Fibroblast of lung (primary cell): ENCODE measurements at places on chromosomes 12 and 14.

- no peak for DNase-seq
Observed at GRCh38 chr12:120367233-120367923, 1.6 kb downstream of the MSI1 start.

GRCh38 chr12:1007276-1007675, 16.3 kb downstream of the ERC1 start:
- DNase-seq, result no peak

GRCh38 chr12:4285070-4285469, 11.5 kb downstream of the CCND2 start:
- no peak for DNase-seq

GRCh38 chr14:58463147-58463546, 35.6 kb downstream of the KIAA0586 start:
- DNase-seq, result no peak

- DNase-seq, result no peak
Observed at GRCh38 chr12:5305886-5306545, 125.9 kb upstream of the NTF3 start.

GRCh38 chr12:27571463-27571862, 47.5 kb downstream of the PPFIBP1 start:
- peak; percentile 98 for DNase-seq

- DNase-seq, result no peak
Observed at GRCh38 chr14:49886523-49886922, 6.4 kb upstream of the ARF6 start.

- no peak for DNase-seq
Observed at GRCh38 chr12:76226397-76226796, 121.8 kb downstream of the BBS10 start.

- DNase-seq, result no peak
Observed at GRCh38 chr12:93608313-93608712, 35.8 kb downstream of the SOCS2 start.

GRCh38 chr12:127271776-127272175, 995.2 kb upstream of the TMEM132C start:
- no peak for DNase-seq

- peak; percentile 29 for DNase-seq
Observed at GRCh38 chr14:28754209-28754985, 12.2 kb upstream of the FOXG1 start.

DNA sequence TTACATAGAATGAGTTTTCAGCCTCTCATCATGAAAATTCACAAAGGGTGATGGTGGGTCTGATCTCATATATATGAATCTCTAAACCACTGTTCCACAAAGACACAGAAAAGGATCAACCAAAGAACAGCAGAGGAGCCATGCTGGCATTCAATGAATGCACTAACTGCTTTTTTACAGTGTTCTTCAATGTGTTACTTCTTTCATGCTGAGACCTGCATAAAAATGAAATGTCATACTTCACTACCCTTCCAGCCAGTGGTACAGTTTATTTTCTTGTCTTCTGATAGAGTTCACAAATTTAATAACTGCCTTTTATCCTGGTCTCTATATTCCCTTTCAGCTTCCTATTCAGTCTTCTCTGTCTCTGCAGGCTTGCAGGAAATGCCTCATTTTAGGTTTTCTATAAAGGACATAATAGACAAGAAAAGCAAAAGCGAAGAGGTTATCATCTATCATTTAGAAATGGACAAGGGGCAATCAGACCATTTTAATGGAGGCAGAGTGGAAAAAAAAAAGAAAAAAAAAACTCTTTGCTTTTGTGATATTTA, 836.7 kb upstream of the FOXG1 start:
- no peak for DNase-seq

- peak; percentile 8 for DNase-seq
Observed at GRCh38 chr12:53268630-53269562, 797 bp downstream of the ESPL1 start.

GRCh38 chr12:105401198-105401597, 70.7 kb downstream of the C12orf75 start:
- DNase-seq, result no peak

DNA sequence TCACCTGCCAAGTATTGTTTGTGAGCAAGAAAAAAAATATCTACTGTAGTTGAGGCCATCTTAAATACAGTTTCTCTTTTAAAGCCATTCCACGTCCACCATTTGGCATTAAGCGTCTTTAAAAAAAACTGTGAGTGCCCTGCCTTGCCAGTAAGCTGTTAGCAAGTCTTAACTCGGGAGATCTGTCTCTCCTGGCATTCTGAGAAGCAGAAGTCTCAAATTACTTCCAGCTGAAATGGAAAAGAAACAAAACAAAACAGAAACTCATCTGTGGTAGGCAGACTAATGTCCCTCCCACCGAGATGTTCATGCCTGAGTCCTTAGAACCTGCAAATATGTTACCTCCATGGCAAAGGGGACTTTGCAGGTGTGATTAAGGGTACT, 126.2 kb downstream of the CRADD start:
- peak; percentile 88 for DNase-seq

DNA sequence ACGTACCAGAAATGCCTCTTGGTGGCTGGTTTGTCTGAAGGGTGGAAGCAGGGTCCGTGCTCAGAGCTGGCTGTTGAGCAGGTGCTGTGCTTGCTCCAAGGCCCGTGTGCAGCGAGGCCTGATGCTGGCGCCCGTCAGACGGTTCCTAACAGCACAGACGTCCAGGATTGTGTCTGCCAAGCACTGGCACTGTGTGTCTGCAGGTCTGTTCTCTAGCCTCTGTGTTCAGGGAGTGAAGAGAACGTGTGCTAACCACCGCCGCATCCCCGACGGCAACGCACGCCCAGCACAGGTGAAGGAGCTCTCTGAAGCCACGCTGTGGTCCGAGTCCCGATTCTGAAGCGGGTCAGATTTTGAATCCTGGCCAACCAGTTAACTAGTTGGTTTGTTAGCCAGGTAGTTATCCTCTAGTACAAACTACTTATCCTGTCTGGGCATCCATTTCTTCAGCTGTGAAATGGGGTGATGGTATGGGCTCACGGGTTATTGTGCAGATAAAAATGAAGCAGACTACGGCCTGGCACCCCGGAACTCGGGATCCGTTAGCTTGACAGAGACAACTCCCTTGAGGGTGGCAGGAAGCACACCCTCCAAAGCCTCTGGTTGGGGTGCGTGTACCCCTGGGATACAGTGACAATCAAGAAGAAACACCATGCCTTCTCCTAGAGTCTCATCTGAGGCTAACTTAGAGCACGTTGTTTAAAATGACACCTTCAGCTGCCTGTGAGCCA, 18.6 kb upstream of the TDRD9 start:
- DNase-seq, result no peak

DNA sequence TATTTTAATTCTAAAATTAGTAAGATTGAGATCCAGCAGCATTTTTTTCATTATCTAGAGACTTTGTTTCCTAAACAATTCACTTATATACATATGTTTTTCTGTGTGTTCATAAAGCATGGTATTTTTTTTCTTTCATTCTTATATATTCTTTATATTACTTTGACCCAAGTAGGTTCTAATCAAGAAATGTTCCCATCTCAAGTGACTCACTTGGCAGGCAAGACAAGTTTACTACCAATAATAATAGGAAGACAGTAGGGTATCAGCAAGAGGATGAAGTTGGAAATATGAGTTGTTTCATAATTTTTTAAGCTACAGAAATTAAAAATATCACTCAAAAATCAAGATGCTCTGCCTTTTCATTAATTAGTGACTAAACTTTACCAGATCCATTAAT, 613.4 kb upstream of the ATP2B1 start:
- peak; percentile 1 for DNase-seq

- no peak for DNase-seq
Observed at GRCh38 chr14:93029417-93029816, 86.3 kb downstream of the ITPK1 start.

GRCh38 chr12:57069523-57069922, 9.1 kb downstream of the NEMP1 start:
- peak; percentile 75 for DNase-seq

- peak; percentile 4 for DNase-seq
Observed at GRCh38 chr12:120037851-120038250, 48.8 kb downstream of the BICDL1 start.
